ENCODE measurements at places on chromosomes 3 and 15.

DNA sequence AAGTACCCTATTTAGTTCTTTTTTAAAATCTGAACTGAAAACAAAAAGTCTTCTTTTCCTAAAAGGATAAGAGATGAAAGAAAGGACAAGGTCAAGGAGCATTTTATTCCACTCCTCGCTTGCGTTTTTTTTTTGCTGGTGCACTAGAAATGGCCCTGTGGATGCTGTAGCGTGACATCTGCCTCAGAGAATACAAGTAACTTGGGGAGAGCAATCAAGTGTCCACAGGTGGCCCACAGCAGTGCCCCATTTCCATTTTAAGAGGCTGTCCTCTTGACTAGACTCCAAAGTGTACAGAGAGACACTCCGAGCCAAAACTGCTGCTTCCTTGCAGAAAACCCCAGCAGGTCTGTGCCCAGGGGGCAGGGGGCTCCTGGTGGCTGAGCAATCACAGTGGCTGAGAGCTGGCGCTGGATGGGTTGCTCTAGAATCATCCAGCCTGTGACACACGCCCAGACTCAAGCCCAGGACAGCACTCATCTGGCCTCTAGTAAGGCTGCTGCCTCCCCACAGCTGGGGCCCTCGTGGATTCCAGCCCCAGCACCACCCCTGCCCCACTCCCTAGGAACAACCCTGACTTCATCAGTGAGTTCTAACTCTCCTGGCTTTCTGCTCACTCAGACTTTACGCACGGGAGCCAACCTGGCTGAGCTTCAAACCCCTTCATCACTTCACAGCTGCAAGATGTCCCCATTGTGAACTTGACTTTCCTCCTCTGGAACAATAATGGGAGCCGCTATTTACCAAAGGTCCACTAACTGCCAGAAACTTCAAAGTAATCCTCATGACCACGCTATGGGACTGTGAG is 71.1 kb upstream of the SPATA12 start:
- H3K27me3 ChIP-seq = no peaks in the 10 kb centered on the region
- no peak overlapping the region for H3K4me3 ChIP-seq
- H3K4me1 ChIP-seq = peaks cover 8% of the 10 kb centered on the region
- H3K36me3 ChIP-seq = no peaks in the 10 kb centered on the region
- H3K27ac ChIP-seq = no peak overlapping the region
- DNase-seq = no peak

GRCh38 chr3:73321286-73321999 is 260.0 kb downstream of the EBLN2 start:
- H3K4me3 ChIP-seq = no peak overlapping the region
- H3K4me1 ChIP-seq = no peaks in the 10 kb centered on the region
- DNase-seq = no peak

GRCh38 chr15:68400066-68400456 is 31.9 kb downstream of the ITGA11 start:
- DNase-seq = no peak
- H3K27ac ChIP-seq = no peak overlapping the region
- no peak overlapping the region for H3K4me3 ChIP-seq
- no peaks in the 10 kb centered on the region for H3K36me3 ChIP-seq

DNA sequence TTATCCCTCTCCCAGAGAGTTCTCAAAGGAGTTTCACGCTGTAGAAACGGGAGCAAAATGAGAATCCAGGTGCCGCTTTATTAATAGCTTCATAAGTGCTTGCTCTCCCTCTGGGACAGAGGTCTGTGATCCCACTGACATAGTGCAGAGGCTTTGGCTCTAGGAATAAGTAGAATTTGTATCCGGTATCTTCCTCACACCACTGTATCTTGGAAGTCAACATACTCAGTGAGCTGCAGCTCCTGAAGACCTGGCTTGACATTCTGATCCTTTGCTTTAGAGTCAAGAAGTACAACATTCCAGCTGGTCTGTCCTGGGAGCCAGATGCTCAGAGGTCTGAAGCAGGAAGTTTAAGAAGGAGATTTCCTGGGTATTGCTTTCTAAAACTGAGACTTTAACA is 323.0 kb downstream of the LPP start:
- H3K27me3 ChIP-seq = no peaks in the 10 kb centered on the region
- no peak overlapping the region for H3K27ac ChIP-seq
- DNase-seq = no peak
- H3K4me1 ChIP-seq = no peaks in the 10 kb centered on the region
- no peak overlapping the region for H3K4me3 ChIP-seq

DNA sequence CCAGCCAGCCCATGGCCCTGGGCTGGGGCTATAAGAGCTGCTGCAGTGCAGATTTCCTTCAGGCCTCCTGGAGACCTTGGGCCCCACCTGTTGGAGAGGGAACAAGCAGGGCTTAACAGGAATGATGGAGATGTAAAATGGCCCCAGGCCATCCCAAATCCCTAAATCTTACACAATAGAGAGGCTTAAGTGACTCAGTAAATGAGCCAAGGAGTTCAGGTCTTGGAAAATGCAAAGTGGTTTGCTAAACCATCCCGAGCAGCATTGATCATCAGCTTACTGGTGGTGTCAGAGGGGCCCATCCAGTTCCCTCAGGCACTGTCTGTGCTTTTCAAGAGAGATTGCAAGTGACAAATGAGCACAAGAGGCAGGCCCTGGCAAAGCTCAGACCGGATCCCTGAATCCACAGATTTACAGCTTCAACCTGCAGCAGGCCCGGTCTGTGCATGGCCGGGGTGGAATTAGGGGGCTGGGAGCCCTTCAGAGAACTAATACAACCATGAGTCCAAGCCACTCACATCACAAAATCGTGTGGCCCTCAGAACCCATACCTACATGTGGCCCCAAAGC is 325.4 kb downstream of the UACA start:
- H3K27me3 ChIP-seq = no peaks in the 10 kb centered on the region
- DNase-seq = no peak
- no peak overlapping the region for H3K27ac ChIP-seq
- H3K36me3 ChIP-seq = no peaks in the 10 kb centered on the region
- H3K4me3 ChIP-seq = no peak overlapping the region
- H3K4me1 ChIP-seq = peaks cover 26% of the 10 kb centered on the region

DNA sequence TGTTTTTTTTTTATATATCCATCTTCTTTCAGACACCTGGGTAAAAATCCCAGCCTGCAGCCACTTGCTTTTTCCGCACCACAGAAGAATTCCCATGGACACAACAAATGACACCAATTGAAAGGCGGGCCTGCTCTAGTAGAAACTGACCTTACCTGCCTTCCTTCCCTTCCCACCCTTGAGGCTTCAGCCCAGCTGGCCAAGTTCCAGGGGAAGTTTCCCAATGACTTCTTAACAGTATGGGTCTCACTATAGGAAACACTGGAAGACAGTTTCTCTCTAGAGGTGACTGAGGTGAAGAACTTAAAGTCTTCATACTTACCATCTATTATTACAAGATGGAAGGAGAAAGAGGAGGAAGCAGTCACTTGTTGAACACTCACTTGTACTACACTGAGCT is 714.2 kb upstream of the NR2F2 start:
- no peaks in the 10 kb centered on the region for H3K36me3 ChIP-seq
- no peaks in the 10 kb centered on the region for H3K27me3 ChIP-seq
- H3K4me3 ChIP-seq = no peak overlapping the region
- H3K27ac ChIP-seq = no peak overlapping the region
- peaks cover 6% of the 10 kb centered on the region for H3K4me1 ChIP-seq

GRCh38 chr3:100590114-100590839 is 19.1 kb upstream of the ADGRG7 start:
- peaks cover 3% of the 10 kb centered on the region for H3K4me1 ChIP-seq
- no peaks in the 10 kb centered on the region for H3K27me3 ChIP-seq
- H3K36me3 ChIP-seq = no peaks in the 10 kb centered on the region
- peak; percentile 43 for DNase-seq

DNA sequence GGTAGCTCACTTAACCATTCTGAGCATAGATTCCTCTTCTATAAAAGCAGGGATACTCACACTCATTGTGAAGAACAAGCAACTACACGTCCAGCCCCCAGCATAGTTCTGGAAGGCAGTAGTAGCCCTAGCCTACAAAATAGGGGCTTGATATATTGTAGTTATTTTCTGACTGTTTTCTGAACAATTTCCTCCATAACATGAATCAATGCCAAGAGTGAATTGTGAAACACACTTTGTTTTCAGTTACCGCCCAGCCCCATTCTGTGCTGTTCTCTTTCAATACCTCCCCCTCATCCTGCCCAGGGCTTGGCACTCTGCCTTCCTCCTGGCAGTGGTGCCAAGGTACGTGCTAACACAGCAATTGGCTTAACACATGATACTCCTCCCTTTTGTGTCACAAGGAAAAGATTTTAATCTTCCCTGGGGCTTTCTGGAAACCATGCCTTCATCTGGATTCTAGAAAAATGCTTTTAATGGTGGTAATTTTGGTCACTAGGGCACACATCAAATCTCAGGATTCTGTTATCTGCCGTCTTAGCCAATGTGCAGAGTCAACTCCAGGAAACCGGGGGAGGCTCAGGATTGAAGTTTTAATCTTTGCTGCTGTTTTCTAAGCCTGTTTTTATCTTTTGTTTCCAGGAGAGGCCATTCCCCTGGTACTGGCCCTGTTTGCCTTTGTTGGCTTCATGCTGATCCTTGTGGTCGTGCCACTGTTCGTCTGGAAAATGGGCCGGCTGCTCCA is 37.2 kb downstream of the IL20RB start:
- H3K36me3 ChIP-seq = no peaks in the 10 kb centered on the region
- no peak for DNase-seq
- no peak overlapping the region for H3K27ac ChIP-seq
- no peaks in the 10 kb centered on the region for H3K27me3 ChIP-seq
- no peaks in the 10 kb centered on the region for H3K4me1 ChIP-seq
- H3K4me3 ChIP-seq = no peak overlapping the region

DNA sequence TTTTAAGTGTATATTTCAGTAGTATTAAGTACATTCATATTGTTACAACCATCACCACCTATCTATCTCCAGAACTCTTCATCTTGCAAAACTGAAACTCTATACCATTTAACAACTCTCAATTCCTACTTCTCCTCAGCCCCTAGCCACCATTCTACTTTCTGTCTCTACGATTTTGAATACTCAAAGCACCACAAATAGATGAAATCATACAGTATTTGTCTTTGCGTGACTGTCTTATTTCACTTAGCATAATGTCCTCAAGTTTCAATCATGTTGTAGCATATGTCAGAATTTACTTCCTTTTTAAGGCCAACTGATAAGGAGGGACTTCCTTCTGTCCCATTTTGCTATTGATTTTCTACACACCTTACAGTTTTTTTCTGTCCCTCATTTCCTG is 593.3 kb downstream of the FHIT start:
- H3K36me3 ChIP-seq = no peaks in the 10 kb centered on the region
- no peak overlapping the region for H3K4me3 ChIP-seq
- no peak for DNase-seq
- H3K27me3 ChIP-seq = no peaks in the 10 kb centered on the region
- H3K27ac ChIP-seq = no peak overlapping the region

- no peak overlapping the region for H3K27ac ChIP-seq
- no peaks in the 10 kb centered on the region for H3K36me3 ChIP-seq
- no peak for DNase-seq
- H3K4me3 ChIP-seq = no peak overlapping the region
These were observed 82.6 kb upstream of the RAP2B start for GRCh38 chr3:153079386-153079785.

DNA sequence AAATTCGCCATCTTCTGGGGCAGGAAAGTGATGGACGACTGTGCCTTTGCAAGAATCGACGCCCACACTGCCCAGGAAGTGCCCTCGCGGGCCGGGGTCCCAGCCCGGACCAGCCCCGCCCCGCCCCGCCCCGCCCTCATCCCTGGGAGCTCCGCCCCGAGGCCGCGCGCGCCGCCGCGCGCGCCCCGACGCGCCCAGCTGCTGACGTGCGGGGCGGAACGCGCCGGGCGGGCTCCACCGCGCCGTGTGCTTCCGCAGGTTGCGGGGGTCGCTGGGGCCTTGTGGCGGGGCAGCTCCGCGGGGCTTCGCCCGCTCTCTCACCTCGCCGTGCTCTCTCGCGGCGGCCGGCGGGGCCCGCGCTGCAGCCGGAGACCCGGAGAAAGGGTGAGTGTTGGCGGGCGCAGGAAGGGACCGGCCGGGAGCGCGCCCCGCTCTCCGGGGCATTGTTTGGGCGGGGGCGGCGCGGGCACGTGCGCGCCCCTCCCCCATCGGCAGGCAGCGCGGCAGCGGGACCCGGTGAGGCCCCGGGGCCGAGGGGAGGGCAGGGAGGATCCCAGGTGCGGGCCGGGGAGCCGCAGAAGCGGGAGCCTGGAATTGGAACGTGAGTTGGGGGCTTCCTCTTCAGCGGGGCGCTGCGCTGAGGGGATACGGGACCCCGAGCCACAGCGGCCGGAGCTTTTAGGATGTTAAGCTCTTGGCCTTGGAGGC is at the start of gene YEATS2:
TSS of gene YEATS2 (plus strand) at position 188 of the 708 bp plus-strand sequence. CDS start 17,366 bp downstream, outside the sequence.
- H3K27ac ChIP-seq = peak within 1 kb of the TSS; percentile 84
- peaks cover 18% of the 10 kb centered on the region for H3K4me1 ChIP-seq
- peak; percentile 75 for DNase-seq
- no peaks in the 10 kb centered on the region for H3K36me3 ChIP-seq

GRCh38 chr3:34283751-34284150 is 485.3 kb downstream of the PDCD6IP start:
- H3K36me3 ChIP-seq = no peaks in the 10 kb centered on the region
- H3K27ac ChIP-seq = no peak overlapping the region
- H3K27me3 ChIP-seq = no peaks in the 10 kb centered on the region
- no peak for DNase-seq
- no peaks in the 10 kb centered on the region for H3K4me1 ChIP-seq

GRCh38 chr3:131485119-131485518 is 17.7 kb downstream of the MRPL3 start:
- H3K27ac ChIP-seq = no peak overlapping the region
- no peak overlapping the region for H3K4me3 ChIP-seq
- DNase-seq = no peak
- H3K4me1 ChIP-seq = no peaks in the 10 kb centered on the region
- H3K36me3 ChIP-seq = peaks cover 18% of the 10 kb centered on the region
- H3K27me3 ChIP-seq = no peaks in the 10 kb centered on the region

- H3K4me1 ChIP-seq = peaks cover 1% of the 10 kb centered on the region
- DNase-seq = no peak
- no peaks in the 10 kb centered on the region for H3K36me3 ChIP-seq
- no peak overlapping the region for H3K27ac ChIP-seq
- no peaks in the 10 kb centered on the region for H3K27me3 ChIP-seq
These were observed 190.9 kb upstream of the CFAP20DC start for GRCh38 chr3:59240666-59241255.

- no peaks in the 10 kb centered on the region for H3K36me3 ChIP-seq
- peaks cover 72% of the 10 kb centered on the region for H3K4me1 ChIP-seq
- H3K4me3 ChIP-seq = peak overlapping the region; percentile 96
- no peaks in the 10 kb centered on the region for H3K27me3 ChIP-seq
These were observed 821 bp downstream of the LINS1 start for GRCh38 chr15:100601163-100601562.

- H3K36me3 ChIP-seq = no peaks in the 10 kb centered on the region
- H3K27ac ChIP-seq = no peak overlapping the region
- no peak overlapping the region for H3K4me3 ChIP-seq
- peaks cover 13% of the 10 kb centered on the region for H3K4me1 ChIP-seq
- no peak for DNase-seq
- no peaks in the 10 kb centered on the region for H3K27me3 ChIP-seq
These were observed 18.3 kb downstream of the GNB5 start for GRCh38 chr15:52172869-52173268.

- no peak overlapping the region for H3K27ac ChIP-seq
- no peaks in the 10 kb centered on the region for H3K27me3 ChIP-seq
- no peaks in the 10 kb centered on the region for H3K4me1 ChIP-seq
- no peak for DNase-seq
These were observed 3.7 kb downstream of the MKRN2OS start for GRCh38 chr3:12541625-12542024.
